Nucleus accumbens (tissue), 56 donors: ENCODE measurements at places on chromosomes 4 and X.

DNA sequence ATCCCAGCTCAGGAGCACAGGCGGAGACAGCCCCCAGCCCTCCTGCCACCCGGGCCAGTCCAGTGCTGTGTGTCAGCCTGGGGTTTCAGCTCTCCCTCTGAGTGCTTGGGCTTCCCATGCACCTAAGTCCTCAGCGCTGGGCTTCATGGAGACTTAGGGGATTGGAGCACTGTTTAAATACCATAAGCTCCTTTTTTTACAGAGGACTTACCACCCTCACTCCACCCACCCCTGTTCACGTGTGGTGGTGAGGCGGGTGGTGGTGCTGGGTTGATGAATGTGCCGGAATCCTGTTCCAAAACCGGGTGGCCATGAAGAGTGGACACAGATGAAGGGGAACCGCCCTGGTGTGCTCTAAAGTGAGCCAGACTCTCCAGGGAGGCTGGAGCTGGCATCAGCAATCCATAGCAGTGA, 66.9 kb downstream of the PSAPL1 start:
- no peak for DNase-seq

GRCh38 chr4:124234771-124235170, 477.8 kb downstream of the ANKRD50 start:
- DNase-seq: no peak

- no peak for DNase-seq
Measured at GRCh38 chrX:150767045-150767395, 73.8 kb downstream of the MTMR1 start.

- DNase-seq: no peak
Measured at GRCh38 chrX:120291211-120291610, 20.1 kb downstream of the TMEM255A start.

DNA sequence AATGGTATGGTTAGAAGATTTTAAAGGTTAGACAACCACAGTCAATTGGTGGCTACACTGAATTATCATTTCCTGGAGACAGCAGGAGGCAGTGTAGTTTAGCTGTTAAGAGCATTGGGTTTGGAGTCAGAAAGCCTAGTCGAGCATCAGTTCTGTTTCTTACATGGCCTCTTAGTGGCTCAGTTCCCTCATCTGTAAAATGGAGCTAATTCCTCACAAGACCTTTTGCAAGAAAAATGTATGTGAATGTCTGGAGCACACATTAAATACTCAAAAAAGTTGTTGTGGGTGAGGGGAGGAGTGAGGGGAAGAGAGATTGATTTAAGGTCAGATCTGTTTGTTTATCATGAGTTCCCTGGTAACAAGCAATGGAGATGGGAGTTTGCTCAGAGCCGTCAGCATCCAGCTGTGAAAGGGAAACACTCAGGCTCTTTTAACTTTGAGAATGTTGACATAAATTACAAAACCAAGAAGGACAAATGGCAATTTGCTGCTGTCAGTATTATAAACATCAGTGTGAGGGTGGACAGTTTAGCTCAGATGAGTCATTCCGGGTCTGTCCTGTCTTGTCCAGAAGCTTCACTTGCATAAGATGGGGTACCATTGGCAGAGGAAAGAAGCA, 98.2 kb upstream of the PGRMC2 start:
- no peak for DNase-seq

DNA sequence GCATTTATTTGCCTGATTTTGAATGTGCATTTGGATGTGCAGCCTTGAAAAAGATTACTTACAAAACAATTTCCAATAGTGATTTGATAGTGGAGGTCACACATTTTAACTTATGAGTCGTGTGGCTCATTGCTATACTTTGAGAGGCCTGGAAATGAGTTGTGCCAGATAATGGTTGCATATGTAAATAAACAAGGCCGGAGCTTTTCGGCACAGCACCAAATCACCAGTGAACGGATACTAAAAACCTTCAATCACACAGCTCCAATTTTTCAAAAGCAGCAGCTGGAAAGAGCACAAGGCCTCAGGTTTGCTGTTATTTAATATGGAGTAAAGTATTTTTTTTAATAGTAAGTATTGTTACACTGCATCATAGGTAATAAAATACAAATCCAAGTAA, 57.2 kb downstream of the NPY5R start:
- no peak for DNase-seq

GRCh38 chrX:2425286-2426071, 75.3 kb downstream of the DHRSX start:
- no peak for DNase-seq

GRCh38 chr4:169179609-169180521, 90.9 kb downstream of the SH3RF1 start:
- no peak for DNase-seq
